HEK293T (cell line): ENCODE measurements at places on chromosomes 3 and 15.

DNA sequence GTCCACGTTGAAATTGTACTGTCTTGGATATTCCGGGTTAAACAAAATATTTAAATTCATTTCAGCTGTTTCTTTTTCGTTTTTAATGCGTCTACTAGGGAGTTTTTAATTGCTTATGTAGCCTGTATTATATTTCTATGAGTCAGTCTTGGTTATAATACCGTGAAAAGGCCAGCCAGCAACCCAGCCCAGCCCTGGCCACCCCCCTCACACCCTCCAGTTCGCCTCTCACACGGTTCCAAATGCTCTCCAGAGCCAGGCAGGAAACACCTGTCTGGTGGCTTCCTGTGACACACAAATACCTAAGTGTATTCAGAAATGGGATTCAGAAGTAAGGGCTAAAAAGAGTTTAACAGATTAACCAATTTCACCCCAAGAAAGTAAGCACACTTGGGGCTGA is 4.4 kb downstream of the SH3BP5 start:
- no peak for DNase-seq

DNA sequence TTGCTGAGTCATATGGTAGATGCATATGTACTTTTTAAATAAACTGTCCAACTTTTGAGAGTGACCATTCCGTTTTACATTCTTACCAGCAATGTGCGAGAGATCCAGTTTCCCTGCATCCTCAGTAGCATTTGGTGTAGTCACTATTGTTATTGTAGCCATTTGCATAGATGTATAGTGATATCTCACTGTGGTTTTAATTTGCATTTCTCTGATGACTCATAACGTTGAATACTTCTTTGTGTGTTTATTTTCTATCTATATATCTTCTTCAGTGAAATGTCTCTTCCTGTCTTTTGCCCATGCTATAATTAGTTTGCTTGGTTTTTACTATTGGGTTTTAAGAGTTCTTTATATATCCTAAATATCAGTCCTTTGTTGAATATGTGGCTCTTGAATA is 255.7 kb upstream of the GRM7 start:
- no peak for DNase-seq

DNA sequence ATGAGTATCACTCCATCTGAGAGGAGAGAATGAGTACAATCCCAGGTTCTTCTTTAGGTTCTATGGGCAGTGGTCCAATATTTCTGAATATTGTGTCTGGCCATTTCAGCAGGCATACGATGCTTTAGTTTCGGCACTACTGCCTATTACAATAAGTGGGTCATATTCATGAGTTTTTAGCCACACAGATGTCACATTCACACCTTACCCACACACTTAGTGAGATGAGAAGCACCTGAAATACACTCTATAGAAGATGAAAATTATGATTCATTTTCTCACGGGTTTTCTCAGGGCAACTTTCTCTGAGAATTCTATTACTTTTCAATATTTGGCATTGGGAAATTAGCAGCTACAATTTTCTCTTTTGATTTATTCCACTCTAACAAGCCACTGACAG is 132.2 kb downstream of the TGFBR2 start:
- no peak for DNase-seq

- DNase-seq: no peak
These were observed 47.2 kb downstream of the LIMD1 start for GRCh38 chr3:45641756-45642155.

- no peak for DNase-seq
These were observed 17.5 kb upstream of the PPIB start for GRCh38 chr15:64180235-64180824.

DNA sequence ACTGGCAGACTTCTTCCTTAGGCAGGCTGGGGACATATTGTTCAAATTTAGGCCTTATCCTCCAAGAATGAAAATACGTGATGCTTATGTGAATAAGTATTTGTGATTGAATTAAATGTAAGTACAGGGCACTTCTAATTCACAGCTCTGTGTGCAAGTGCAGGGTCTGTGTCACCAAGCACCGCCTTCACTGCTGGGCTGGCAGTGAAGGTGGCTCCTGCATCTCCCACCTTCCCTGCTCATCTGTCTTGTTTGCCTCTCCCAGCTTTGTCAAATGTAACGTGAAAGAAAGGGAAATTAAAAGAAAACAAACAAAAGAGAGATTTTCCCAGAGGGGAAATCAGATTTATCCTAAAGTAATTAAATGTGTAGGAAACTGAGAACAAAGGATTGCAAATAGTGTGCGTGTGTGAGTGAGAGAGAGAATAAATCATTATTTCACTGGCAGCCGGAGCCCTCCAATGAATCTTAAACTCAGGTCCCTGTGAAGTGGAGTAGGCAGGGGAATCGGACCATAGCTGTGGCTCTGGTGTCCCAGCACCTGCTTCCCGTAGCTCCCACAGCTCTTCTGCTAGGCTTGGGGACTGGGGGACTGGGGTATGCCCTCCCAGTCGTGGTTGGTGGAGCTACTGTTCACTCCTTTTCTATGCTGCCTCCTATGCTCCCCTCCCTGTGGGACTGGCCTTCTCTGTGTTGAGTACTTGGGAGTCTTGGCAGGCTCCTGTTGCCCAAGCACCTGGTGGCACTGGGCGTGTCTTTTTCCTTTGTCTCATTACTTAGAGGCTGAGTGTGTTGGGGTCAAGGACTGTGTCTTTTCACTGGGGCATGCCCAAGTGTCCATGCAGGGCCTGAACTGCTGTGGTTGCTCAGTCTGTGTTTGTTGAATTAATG is 222.2 kb downstream of the EPHB1 start:
- DNase-seq: no peak

DNA sequence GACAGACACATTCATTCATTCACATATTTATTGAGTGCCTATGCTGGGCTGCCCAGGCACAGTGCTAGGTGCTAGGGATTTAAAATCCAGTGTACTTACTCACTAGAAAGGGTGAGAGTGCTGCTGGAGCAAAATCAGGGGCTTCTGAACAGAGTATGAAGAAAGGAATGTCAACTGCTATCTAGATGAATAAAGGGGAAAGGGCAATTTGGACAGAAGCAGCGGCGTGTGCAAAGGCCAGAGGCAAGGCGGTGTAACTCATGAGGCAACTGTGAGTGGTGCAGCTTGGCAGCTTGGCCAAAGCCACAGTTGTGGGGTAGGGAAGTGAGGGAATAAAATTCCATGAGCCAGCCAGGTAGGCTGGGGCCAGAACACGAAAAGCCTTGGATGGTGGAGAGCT is 76.7 kb downstream of the RAD18 start:
- no peak for DNase-seq

DNA sequence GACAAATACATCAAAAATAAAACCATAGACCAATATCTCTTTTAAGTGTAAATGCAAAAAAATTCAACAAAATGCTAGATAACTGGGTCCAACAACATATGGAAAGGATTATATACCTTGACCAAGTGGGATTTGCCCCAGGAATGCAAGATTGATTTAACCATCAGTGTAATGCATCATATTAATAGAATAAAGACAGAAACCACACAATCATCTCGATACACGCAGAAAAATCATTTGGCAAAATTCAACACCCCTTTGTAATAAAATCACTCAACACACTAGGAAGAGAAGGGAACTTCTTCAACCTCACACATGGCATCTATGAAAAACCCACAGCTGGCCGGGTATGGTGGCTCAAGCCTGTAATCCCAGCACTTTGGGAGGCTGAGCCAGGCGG is 19.5 kb downstream of the GREM1 start:
- no peak for DNase-seq

DNA sequence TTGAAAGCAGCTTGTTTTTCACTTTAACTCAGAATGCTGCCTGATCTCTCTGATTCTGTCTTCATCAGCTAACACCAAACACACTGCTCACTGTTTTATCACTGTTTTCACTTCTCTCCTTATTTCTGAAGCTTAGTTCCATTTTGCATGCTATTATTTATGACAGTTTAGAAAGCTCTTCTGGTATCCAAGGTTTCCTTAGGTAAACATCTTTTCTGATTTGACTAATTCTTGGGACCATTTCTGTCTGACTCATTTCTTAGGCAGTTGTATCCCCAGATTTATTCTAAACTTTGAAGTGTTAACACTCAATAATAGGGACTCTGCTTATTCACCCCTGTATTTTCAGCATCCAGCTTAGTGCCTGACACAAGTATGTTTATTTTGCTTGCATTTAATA is 167.7 kb downstream of the BCHE start:
- no peak for DNase-seq
